ENCODE measurements at places on chromosomes 7 and 10.
A peak's percentile ranks its signal among the peaks of the same experiment; 100 is the strongest.

DNA sequence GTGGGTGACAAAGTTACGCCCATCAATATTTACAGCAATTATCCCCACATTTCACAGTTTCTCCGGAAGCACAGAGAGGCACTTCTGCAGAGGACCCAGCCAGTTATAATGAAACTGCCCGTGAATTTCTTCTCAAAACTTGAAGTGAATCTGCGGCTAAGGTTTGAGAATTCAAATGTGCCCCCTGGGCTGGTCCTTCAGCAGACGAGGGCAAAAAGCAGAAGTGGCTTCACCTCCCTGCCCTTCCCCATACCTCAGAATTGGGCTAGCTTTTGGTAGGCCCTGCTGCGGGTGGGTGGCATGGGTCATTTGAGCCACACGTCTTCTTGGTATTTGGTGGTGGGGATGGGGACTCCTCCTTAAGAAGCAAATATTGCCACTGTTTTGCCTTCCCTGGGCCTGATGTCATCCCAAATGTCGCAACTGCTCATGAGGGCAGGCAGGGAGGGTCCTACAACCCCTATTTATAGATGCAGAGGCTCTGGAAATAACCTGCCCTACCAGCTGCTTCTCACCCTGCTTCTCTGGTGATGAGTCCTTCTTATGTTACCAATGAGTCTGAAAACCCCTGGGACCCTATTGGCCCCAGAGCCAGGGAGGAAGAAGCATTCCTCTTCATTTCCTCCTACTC, 16.6 kb upstream of the WDFY4 start:
- DNase-seq, result no peak

- no peak for DNase-seq
Observed at GRCh38 chr7:1454542-1454941, 4.7 kb downstream of the MICALL2 start.

DNA sequence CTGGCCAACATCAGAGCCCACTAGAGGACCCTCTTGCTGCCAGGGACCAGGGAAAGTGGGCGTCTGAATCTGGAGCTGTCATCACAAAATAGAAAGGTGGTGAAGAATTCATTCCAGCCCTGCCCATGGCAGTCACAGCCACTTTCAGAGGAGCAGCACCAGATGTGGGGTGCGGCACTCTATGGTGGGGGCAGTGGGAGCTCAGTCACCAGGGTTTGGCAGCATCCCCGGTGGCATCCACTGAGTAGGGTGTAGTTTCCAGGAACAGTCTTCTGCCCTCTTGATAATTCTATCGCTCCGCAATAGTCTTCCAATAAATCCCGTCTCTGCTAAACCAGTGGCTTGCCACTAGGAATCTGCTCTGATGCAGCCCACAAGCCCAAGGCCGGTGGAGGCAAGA, 108.5 kb upstream of the TCF7L2 start:
- DNase-seq, result no peak

DNA sequence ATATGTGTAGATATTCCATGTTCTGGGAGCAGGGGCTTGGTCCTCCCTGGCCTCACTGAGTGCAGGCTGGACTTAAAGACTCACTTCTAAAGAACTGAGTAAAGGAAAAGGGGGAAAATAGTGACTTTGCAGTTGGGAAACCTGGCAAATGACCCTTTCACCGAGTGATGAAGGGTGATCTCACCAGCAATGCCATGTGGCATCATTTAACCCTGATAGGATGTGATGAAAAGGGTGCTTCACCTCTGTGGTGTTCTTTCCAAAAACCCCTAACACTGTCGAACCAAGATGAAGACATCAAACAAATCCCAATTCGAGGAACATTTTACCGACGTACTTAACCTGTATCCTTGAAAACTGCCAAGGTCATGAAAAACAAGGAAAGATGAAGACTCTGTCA, 71.9 kb downstream of the AOAH start:
- DNase-seq, result no peak

GRCh38 chr7:82723411-82723810, 279.8 kb upstream of the CACNA2D1 start:
- no peak for DNase-seq

GRCh38 chr10:110425684-110426293, 71.9 kb upstream of the DUSP5 start:
- peak; percentile 30 for DNase-seq

DNA sequence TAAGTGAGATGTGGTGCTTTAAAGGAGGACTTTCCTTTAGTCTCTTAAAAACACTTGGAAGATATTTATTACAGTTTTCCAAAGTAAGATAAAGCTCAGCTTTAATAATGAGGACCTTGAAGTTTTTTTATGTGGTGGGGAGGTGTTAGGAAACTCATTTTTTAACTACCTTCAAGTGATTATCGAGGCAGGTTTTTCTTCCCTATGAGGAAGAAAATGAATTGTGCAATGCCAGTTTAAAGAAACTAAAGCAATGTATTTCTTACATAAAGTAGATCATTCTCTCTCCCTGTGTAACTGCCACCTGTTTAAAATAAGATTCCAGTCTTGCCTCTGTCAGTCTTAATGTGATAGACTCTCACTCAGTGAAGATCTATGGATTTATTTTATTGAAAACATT, 27.9 kb downstream of the ZEB1 start:
- DNase-seq, result no peak

DNA sequence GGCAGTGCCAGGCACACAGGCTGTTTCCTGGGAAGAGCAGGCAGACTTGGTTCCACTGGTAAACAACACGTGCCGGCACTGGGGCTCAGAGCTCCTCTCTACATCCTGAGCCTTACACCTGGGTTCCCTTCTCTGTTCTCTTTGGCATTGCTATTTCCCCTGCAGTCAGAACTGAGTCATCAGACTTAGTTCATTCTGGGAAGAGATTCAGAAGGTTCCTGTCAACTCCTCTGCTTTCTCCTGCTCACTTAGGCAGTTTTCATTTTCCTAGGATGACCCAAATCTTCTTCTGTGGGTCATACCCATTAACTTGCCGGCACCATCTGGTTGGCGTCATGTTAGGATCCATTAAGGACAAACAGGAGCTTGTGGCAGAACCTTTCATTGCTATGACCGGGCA, 33.4 kb upstream of the LRRC18 start:
- no peak for DNase-seq

- no peak for DNase-seq
Observed at GRCh38 chr10:112915590-112916572, 34.2 kb upstream of the TCF7L2 start.

- DNase-seq, result no peak
Observed at GRCh38 chr10:95756041-95756761, at the start of gene ENTPD1. Gene ENTPD1 (plus strand): TSS chr10:95756163. CDS start chr10:95756240, 77 bp downstream.

GRCh38 chr7:127887631-127888030, 143.6 kb downstream of the LRRC4 start:
- DNase-seq, result no peak

GRCh38 chr7:35866186-35866585, 65.3 kb downstream of the SEPTIN7 start:
- DNase-seq, result no peak

GRCh38 chr10:30368065-30368718, 19.1 kb upstream of the MTPAP start:
- DNase-seq, result no peak

DNA sequence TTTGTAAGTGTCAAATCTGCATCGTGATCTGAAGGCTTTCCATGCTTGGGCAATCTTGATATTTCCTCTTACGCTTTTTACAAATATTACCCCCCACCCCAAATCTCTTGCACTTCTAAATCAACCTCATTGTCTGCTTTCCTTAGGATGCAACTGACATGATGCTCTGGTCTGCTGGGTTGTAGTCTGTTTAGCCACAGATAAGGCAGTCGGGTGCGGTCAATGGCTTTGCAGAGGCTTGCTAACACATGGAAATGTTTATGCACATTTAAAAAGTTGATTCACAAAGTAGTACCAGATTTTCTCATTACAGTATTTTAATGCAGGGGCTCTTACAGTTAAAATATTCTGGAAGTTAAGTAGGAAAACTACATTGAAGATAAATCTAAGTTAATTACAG, 172.5 kb downstream of the BAMBI start:
- DNase-seq, result no peak

GRCh38 chr10:132332433-132332754, 401 bp downstream of the LRRC27 start:
- no peak for DNase-seq

DNA sequence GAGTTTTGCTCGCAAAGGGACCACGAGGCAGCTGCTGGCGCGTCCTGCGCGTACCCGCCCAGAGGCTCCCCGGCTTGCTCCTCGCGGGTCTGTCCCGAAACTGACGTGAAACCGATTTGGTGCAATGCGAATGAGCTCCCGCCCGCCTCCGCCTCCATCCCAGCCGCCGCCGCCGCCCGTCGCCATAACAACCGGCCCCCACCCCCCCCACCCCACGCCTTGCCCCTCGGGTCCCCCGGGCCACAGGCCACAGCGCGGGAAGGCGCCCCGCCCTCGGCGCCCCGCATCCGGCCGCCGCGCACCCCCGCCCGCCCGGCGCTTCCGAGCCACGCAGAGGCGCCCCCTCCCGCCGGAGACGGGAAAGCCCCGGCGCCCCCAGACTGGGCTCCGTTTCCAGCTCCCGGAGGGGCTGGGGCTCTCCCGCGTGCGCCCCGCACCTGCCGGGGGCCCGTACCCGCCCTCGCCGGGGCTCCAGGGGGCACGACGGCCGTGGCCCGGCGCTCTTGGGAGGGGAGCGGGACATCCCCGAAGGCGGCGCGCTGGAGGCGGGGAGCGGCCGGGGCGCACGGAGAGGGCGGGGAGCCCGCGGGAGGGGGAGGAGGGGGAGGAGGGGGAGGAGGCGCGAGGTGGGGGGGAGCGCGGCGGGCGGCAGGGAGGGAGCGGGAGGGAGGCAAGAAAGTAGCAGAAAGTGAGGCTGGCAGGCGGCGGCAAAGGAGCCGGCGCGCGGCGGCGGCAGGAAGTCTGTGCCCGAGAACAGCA, at the start of gene CAMK1D:
Gene CAMK1D, plus strand, starts transcription at position 678 of the 759 bp plus-strand sequence.
- peak; percentile 87 for DNase-seq

GRCh38 chr7:156257904-156258303, 382.7 kb upstream of the RNF32 start:
- DNase-seq, result no peak

- no peak for DNase-seq
Observed at GRCh38 chr10:45453639-45454255, 79.7 kb downstream of the ALOX5 start.

DNA sequence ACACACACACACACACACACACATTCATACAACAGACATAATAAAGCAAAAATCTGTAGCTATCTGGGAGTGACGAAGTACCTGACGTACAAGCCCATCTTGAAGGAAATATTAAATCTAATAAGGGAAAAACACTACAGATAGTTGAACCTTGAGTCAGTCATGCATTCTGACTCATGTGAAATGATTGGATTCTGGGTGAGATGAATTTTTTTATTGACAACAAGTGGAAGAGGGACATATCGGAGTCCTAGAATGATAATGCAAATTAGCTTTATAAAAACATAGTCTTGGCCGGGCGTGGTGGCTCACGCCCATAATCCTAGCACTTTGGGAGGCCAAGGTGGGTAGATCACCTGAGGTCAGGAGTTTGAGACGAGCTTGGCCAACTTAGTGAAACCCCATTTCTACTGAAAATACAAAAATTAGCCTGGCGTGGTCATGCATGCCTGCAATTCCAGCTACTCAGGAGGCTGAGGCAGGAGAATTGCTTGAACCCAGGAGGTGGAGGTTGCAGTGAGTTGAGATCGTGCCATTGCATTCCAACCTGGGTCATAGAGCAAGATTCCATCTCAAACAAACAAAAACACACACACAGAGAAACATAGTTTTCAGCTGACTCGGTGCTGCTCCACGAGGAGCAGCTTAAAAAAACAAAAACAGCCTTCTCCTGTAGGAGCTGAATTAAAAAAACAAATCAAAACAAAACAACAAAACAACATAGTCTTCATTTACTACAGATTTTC, 154.4 kb upstream of the MKLN1 start:
- no peak for DNase-seq

GRCh38 chr7:148391591-148391990, 199.0 kb upstream of the C7orf33 start:
- DNase-seq, result no peak

DNA sequence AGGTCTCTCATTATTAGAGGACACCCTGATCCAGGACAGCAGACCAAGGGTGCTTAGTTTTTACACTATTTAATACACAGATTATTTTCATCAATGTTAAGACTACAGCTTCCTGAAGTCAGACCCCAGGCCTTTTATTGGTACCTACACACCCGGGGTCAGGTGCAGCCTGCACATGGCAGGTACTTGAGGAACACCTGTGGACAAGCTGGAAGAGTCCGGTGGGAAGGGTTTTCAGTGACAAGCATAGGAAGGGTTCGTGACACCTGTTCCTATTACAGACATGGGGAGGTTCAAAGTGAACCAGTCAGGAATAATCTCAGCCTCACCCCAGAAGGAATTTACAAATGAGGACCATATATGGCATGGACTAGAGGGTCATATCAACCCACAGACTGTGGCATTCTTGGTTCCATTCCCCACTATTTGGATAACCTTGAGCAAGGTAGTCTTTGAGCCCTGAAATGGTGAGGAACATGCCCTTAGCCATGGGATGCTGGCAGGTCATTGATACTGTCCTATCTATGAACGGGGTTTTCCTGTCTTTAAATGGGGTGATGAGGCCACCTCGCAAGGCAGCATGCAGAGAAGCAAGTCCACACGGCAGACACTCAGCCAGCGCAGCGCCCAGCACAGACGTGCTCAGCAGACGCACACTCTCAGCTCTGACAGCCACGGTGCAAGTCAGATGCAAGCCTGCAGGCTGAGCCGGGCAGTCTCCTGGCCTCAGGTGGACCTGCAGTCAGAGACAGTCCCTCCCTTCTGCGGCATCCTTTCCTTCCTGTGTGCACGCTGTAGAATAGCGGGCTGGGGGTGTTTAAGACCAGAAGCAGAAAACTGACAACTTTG, 624.9 kb downstream of the PTPRN2 start:
- no peak for DNase-seq

DNA sequence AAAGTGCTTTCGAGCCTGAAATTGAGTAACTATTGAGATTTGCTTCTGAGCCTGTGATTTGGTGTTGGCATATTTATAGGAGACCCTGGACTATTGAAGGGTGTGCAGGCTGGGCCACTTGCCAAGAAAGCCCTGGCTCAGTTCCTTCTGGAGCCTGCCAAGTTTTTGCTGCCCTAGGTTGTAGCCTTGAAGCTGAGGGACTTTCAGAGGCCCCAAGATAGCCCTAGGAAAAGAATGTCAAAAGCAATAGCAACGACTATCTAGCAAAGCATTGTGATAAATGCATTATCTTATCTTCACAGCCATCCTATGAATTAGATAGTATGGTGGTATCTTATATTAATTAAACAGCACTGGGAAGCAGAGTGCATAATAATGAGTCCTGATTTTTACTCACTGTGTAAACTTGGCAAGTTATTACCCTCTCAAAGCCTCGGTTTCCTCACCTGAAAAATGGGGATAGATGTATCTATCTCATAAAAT, 473.7 kb upstream of the PODXL start:
- no peak for DNase-seq

- DNase-seq, result no peak
Observed at GRCh38 chr10:56653289-56653688, 292.2 kb upstream of the ZWINT start.

GRCh38 chr10:86632951-86633350, 21.4 kb upstream of the OPN4 start:
- no peak for DNase-seq
